DND-41 (cell line): ENCODE measurements at places on chromosomes 6 and 20.

- H3K4me3 ChIP-seq, result no peak overlapping the region
- DNase-seq, result no peak
- no peaks in the 10 kb centered on the region for H3K27me3 ChIP-seq
- no peak overlapping the region for H3K27ac ChIP-seq
- H3K4me1 ChIP-seq, result no peaks in the 10 kb centered on the region
Measured at GRCh38 chr6:12849809-12850198, 133.2 kb downstream of the PHACTR1 start.

- no peaks in the 10 kb centered on the region for H3K4me1 ChIP-seq
- no peaks in the 10 kb centered on the region for H3K27me3 ChIP-seq
- no peaks in the 10 kb centered on the region for H3K36me3 ChIP-seq
- no peak overlapping the region for H3K4me3 ChIP-seq
Measured at GRCh38 chr6:97053643-97054411, 129.3 kb downstream of the KLHL32 start.

GRCh38 chr20:47318027-47318585 lies 38.4 kb downstream of the ZMYND8 start:
- no peaks in the 10 kb centered on the region for H3K27me3 ChIP-seq
- no peak for DNase-seq
- no peak overlapping the region for H3K27ac ChIP-seq
- H3K36me3 ChIP-seq, result peaks cover 17% of the 10 kb centered on the region
- no peak overlapping the region for H3K4me3 ChIP-seq

DNA sequence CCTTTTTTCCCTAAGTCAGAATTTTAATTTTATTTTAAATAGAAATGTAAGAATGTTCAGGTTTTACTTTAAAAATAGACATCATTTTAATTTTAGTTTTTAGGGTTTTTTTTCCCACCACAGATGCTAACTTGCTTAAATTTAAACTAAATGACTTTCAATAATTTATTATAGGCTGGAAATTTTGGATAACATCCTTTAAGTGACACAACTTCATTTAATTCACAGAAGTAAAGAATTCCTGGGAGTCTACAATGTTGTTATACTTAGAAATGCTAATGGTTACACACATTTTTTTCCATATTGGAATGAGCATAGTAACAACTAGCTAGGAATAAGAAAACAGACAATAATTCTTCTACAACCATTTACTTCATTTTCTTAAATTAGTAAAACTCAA lies 90.5 kb upstream of the PDE10A start:
- H3K36me3 ChIP-seq, result no peaks in the 10 kb centered on the region
- H3K27me3 ChIP-seq, result peaks cover 14% of the 10 kb centered on the region
- no peak for DNase-seq

DNA sequence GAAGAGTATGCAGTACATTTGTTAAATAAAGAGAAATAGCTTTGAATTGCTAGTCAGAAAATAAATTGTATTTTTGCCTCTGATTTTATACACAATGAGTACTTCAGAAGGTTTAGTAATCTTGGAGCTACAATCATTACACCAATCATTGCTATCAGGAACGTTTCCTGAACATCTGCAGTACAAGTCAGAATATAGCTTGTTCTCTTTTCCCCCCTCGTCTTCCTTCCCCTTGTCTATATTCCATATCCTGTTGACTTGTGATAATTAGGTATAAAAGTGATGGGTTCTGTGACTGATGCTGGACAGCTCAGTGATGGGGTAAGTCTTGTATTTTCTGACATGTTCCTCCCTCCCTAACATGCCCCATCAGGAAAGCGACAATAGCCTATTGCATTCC lies 94.0 kb downstream of the AHI1 start:
- no peak overlapping the region for H3K4me3 ChIP-seq
- no peaks in the 10 kb centered on the region for H3K4me1 ChIP-seq
- no peak overlapping the region for H3K27ac ChIP-seq
- DNase-seq, result no peak
- H3K36me3 ChIP-seq, result peaks cover 5% of the 10 kb centered on the region; the same call in 1 of the 2 replicates

GRCh38 chr6:122258839-122259238 lies 140.6 kb upstream of the HSF2 start:
- no peaks in the 10 kb centered on the region for H3K4me1 ChIP-seq
- H3K4me3 ChIP-seq, result no peak overlapping the region
- H3K27me3 ChIP-seq, result no peaks in the 10 kb centered on the region
- H3K27ac ChIP-seq, result no peak overlapping the region
- H3K36me3 ChIP-seq, result no peaks in the 10 kb centered on the region

DNA sequence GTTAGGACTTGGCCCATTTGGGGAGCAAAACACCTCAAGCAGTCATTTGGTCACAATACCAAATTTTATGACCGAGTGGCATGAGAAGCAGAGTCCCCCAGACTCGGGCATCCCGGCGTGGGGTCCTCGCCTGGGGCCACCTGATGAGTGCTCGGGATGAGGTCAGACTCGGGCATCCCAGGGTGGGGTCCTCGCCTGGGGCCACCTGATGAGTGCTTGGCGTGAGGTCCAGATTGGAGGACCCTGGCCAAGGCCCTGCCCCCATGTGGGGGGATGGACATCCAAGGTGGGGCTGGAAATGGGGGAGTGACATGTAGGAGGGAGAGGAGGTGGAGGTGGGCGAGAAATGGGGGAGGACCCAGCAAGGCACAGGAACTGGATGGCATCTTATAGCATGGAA lies 56.1 kb upstream of the CST7 start:
- H3K4me1 ChIP-seq, result no peaks in the 10 kb centered on the region
- no peaks in the 10 kb centered on the region for H3K27me3 ChIP-seq
- no peaks in the 10 kb centered on the region for H3K36me3 ChIP-seq
- no peak for DNase-seq
- H3K4me3 ChIP-seq, result no peak overlapping the region
- no peak overlapping the region for H3K27ac ChIP-seq

DNA sequence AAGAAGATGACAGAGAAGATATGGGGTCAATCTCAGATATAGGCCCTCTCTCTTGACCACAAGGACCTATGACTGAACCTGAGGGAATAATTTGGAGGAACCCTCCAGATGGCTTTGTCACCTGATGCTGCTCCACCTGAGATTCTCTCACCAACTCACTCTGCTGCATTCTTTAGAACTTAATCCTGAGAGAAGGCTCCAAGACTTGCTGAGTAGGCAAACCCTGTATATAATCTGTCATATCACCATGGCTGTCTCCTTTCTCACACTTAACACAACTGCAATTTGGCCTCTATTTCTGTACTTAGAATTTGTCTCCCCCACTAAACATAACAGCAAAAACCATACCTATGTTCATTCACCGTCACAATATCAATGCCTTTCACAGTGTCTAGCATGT lies 172.3 kb downstream of the PKHD1 start:
- no peaks in the 10 kb centered on the region for H3K36me3 ChIP-seq
- H3K27ac ChIP-seq, result no peak overlapping the region
- no peaks in the 10 kb centered on the region for H3K4me1 ChIP-seq
- H3K27me3 ChIP-seq, result no peaks in the 10 kb centered on the region

DNA sequence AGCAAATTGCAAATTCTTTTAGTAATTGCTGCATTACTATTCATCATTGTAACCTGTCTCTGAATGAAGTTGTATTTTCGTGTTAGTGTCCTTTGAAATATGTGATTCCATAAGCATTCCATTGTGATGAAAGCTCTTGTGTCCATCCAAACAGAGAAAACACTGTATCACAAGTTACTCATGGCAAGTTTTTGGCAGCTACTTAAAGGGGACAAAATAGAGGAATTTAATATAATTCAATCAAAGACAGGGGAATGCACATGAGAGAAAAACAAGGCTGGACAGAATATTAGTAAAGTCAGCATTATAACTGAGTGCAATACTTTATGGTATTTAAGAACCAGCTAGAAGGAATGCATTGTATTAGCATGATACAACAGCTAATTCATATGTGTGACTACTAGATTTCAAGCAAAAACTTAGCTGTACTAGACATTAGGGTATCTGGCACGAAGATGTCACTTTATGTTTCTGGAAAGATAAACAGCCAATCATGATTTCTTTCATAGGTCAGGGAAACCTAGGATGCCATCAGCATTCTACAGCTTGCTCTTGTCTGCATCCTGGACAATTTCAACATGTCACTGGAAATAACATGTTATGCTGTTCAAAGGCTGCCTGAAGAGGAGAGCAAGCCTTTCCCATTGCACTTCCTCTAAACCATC lies 270.6 kb upstream of the MARCKS start:
- no peak overlapping the region for H3K4me3 ChIP-seq
- H3K4me1 ChIP-seq, result no peaks in the 10 kb centered on the region
- DNase-seq, result no peak
- no peaks in the 10 kb centered on the region for H3K27me3 ChIP-seq
- H3K36me3 ChIP-seq, result no peaks in the 10 kb centered on the region

GRCh38 chr6:81847866-81848265 lies 95.4 kb upstream of the TENT5A start:
- H3K4me1 ChIP-seq, result no peaks in the 10 kb centered on the region
- no peak overlapping the region for H3K27ac ChIP-seq
- no peaks in the 10 kb centered on the region for H3K36me3 ChIP-seq
- H3K4me3 ChIP-seq, result no peak overlapping the region
- DNase-seq, result no peak

DNA sequence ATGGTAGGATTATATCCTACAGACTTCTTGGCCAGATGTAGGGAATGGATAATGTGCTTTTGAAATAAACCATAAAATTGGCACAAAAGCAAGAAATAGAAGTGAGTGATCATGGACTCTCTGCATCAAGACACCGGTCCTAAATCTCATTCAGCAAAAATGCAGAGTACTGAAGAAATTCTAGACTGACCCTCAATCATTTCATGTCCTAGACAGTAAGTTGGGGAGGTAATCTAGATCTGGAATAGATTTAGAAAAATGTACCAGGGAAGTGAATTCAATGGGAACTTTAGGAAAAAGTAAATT lies 69.7 kb upstream of the ADTRP start:
- no peak for DNase-seq
- no peaks in the 10 kb centered on the region for H3K36me3 ChIP-seq
- H3K4me1 ChIP-seq, result no peaks in the 10 kb centered on the region
- H3K27me3 ChIP-seq, result no peaks in the 10 kb centered on the region

- no peak overlapping the region for H3K27ac ChIP-seq
- DNase-seq, result no peak
- no peak overlapping the region for H3K4me3 ChIP-seq
- no peaks in the 10 kb centered on the region for H3K27me3 ChIP-seq
- H3K36me3 ChIP-seq, result no peaks in the 10 kb centered on the region
- H3K4me1 ChIP-seq, result no peaks in the 10 kb centered on the region
Measured at GRCh38 chr6:147905711-147906110, 397.2 kb downstream of the SAMD5 start.

GRCh38 chr6:158847786-158848185 lies 28.6 kb upstream of the EZR start:
- no peaks in the 10 kb centered on the region for H3K27me3 ChIP-seq
- H3K4me1 ChIP-seq, result peaks cover under 1% of the 10 kb centered on the region
- H3K36me3 ChIP-seq, result no peaks in the 10 kb centered on the region

DNA sequence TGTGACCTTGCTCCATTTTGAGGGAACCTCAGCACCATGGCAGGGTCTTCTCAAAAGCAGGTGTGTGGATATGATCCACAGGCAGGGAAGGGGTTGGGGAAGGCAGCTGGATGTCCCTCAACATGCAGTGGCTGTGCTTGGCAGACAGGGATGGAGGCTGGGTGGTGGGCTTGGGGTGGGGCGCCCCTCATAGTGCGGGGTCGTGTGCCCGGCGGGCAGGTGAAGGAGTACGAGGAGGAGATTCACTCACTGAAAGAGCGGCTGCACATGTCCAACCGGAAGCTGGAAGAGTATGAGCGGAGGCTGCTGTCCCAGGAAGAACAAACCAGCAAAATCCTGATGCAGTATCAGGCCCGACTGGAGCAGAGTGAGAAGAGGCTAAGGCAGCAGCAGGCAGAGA lies 8.0 kb upstream of the ZBTB9 start:
- no peaks in the 10 kb centered on the region for H3K27me3 ChIP-seq
- H3K4me1 ChIP-seq, result no peaks in the 10 kb centered on the region
- no peak for DNase-seq
- no peak overlapping the region for H3K4me3 ChIP-seq
- no peak overlapping the region for H3K27ac ChIP-seq

- H3K27ac ChIP-seq, result no peak overlapping the region
- H3K36me3 ChIP-seq, result no peaks in the 10 kb centered on the region
Measured at GRCh38 chr6:26571592-26572296, 25.0 kb upstream of the ABT1 start.

GRCh38 chr6:150177952-150178520 lies 35.2 kb downstream of the PPP1R14C start:
- H3K27ac ChIP-seq, result no peak overlapping the region
- no peak for DNase-seq
- H3K36me3 ChIP-seq, result no peaks in the 10 kb centered on the region
- H3K27me3 ChIP-seq, result peaks cover 8% of the 10 kb centered on the region

DNA sequence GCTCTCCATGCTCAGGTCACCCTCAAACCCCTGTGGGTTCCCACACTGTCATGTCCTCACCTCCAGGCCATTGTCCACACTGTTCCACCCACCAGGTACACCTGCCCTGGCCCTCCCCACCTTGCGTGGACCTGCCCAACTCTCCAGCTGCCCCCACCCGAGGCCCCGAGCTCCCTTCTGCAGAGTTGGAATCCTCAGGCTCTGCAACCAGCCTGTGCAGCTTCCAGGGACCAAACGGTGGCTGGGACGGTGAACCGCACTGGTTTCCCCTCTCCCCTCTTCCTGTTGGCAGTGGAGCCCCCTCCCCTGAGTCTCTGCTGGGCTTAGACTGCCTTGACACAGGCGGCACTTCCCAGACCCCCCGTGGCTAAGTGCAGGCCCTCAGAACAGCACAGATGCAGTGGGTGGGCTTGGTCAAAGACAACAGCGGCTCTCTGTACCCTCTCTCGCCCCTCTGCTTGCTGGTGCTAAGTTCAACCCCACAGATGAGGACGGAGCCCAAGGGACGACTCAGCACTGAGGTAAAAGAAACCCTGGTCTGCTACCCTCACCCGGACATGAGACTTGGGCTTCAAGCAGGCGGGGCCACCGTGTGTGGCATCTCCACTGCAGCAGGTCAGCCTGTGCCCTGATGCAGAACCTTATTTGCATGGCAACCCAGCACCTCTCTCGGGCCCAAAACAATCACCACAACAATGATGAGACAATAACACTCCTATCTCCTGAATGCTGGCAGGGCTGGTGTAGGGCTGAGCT lies 11.0 kb downstream of the ZBP1 start:
- no peak overlapping the region for H3K27ac ChIP-seq
- DNase-seq, result no peak
- no peaks in the 10 kb centered on the region for H3K36me3 ChIP-seq
- peaks cover 40% of the 10 kb centered on the region for H3K27me3 ChIP-seq
